NB4 (cell line): ENCODE measurements at places on chromosomes 7 and 10.

GRCh38 chr7:14018751-14019150, 29.3 kb upstream of the ETV1 start:
- DNase-seq, result no peak

- DNase-seq, result no peak
Observed at GRCh38 chr7:41333511-41333910, 369.4 kb downstream of the INHBA start.

- DNase-seq, result peak; percentile 4
Observed at GRCh38 chr10:6543431-6544005, 36.6 kb downstream of the PRKCQ start.

GRCh38 chr10:93804200-93804599, 46.5 kb downstream of the LGI1 start:
- no peak for DNase-seq

DNA sequence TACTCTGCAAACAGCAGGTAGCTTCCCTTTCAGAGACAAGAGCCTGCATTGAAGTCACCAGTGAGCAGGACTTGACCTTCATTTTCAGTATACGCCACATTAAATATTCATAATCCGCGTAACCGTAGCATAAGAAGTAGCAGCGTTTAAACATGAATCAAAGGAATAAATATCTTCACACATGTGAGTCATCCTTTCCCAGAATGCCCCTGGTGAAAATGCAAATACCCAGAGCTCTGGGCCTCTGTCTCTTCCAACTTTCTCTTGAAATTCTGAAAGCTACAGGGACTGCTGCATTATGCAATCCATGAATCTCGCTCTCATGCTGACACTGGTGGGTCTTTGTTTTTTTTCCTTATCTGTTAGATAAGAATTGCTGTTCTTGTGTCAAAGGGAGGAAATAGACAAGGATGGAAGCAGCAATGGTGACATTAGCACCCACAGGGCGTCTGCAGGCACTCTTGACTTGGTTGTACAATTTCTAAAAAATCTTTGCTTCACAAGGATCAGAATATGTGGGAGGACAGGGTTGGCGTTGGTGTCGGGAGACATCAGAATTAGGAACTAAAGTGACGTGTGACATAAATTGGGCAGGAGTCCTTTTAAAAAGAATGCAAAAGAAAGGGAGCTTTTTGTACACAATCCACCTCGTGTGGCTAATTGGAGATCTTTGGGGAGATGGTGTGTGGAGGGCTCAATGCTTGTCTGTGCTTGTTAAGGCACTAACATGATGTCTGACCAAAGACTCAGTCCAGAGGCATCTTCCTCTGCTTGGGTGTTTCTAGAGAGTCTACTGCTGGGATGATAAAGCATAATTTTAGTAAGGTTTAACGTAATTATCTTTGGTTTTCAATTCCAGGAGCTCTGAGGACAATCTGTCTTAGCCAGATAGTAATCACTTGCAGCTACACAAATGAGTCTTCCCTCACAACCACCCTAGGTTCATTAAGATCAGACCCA, 390.3 kb downstream of the KCNMA1 start:
- DNase-seq, result peak; percentile 88
